Ascending aorta (tissue), 2 donors: ENCODE measurements at places on chromosomes 1 and 21. TPM values are rescaled to one million over a fixed set of nuclear protein-coding genes. Genes with fewer than 3 reads are reported as not detected.

GRCh38 chr1:65538086-65538485 lies 117.6 kb downstream of the LEPR start:
- no peak for DNase-seq

GRCh38 chr1:203166192-203166940 lies 9.3 kb downstream of the MYBPH start:
- no peak for DNase-seq

The KLF17 gene
- not detected for total RNA-seq

DNA sequence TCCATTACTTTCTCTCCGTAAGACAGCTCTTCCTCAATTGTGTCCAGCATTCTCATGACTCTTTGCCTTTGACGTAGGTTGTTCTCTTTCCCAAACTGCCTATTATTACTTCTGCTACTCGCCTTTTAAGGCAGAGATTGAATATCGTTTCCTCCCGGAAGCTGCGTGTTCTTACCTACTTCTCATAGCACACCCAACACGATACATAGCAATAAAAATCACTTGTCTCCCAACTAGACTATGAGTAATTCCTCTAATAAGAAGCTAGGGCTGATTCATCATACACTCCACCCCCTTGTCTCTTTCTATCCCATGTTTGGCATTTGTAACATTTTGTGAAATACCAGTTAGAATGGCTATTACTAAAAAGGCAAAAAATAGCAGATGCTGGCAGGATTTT lies 55.8 kb upstream of the SGIP1 start:
- DNase-seq, result no peak

The NBPF6 gene
- total RNA-seq, result not detected
